ENCODE measurements at places on chromosomes 5 and 9. TPM values are rescaled to one million over a fixed set of nuclear protein-coding genes. Genes with fewer than 3 reads are reported as not detected.

Gene CCDC107
- total RNA-seq = 18.1 TPM

Gene PCDHGC3
- total RNA-seq = 71.1 TPM

Gene CDH9
- 10.2 TPM for total RNA-seq

Gene FBP1
- total RNA-seq = 17.7 TPM

Gene ARHGEF28
- 63.9 TPM for total RNA-seq

All from metanephros (tissue), 2 donors.